Kasumi-1 (cell line): ENCODE measurements at places on chromosomes 7 and 10.

GRCh38 chr7:45716380-45717203 lies 142.4 kb downstream of the ADCY1 start:
- DNase-seq, result no peak

DNA sequence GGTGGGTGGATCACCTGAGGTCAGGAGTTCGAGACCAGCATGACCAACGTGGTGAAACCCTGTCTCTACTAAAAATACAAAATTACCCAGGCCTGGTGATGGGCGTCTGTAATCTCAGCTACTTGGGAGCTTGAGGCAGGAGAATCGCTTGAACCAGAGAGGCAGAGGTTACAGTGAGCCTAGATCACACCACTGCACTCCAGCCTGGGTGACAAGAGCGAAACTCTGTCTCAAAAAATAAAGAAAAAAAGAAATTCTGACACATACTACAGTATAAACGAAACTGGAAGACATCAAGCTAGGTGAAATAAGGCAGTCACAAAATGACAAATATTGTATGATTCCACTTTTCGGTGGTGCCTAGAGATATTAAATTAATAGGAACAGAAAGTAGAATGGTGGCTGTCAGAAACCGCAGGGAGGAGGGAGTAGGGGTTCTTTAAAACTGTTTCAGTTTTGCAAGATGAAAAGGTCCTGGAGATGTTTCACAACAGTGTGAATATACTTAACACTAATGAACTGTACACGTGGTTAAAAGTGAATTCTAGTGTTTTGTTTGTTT lies 23.2 kb downstream of the PILRA start:
- no peak for DNase-seq

- no peak for DNase-seq
Observed at GRCh38 chr7:121079425-121080169, 91.1 kb downstream of the CPED1 start.

GRCh38 chr7:77538281-77539212 lies 1.5 kb downstream of the PTPN12 start:
- peak; percentile 61 for DNase-seq

- no peak for DNase-seq
Observed at GRCh38 chr7:64101943-64102655, 56.9 kb downstream of the ZNF727 start.

DNA sequence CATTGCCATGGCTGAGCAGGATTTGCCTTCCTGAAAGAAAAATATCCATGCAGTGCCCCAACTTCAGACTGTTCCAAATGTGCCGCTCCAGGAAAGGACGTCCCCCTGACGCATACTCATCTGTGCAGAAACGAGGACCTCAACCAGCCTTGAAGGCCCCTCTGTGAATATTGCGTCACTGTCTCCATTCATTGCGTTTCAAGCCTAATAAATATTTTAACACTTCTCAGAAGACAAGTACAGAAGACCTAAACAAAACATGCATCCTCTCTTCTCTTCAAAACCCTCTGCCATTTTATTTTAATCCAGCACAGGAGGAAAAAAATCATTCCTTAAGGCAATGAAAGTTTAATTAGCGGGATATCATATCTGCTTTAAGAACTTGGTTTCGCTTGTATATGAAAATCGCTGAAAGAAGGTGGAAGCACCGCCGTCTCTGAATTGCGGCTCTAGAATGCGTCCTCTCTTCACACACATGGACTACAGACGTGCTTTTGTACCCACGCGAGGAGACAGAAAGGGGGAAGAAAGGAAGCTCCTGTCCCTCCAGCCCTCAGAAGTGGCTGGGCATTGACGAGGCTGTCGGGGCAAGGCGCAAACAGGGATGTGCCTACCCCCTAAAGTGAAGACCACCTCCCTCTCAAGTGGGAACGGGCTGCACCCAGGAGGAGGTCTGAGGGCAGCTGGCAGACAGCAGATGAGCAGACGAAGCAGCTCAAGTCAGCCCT lies 36.8 kb downstream of the RGS10 start:
- DNase-seq, result no peak

- no peak for DNase-seq
Observed at GRCh38 chr7:99092064-99092720, 51.7 kb downstream of the SMURF1 start.

DNA sequence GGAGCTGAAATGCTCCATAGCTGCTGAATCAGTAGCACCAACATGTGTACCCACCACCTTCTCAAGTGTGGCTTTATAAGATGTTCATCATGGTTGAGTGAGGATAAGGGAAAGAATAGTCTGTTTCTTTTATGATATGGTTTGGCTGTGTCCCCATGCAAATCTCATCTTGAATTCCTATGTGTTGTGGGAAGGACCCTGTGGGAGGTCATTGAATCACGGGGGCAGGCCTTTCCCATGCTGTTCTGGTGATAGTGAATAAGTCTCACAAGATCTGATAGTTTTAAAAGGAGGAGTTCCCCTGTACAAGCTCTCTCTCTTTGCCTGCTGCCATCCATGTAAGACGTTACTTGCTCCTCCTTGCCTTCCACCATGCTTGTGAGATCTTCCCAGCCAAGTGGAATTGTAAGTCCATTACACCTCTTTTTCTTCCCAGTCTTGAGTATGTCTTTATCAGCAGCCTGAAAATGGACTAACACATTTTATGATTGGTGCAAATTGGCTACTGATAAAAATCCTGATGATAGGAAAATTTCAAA lies 799.9 kb downstream of the TNS3 start:
- no peak for DNase-seq

- DNase-seq, result no peak
Observed at GRCh38 chr10:131946880-131947279, 34.8 kb downstream of the BNIP3 start.

GRCh38 chr10:88138319-88138848 lies 275.0 kb downstream of the PTEN start:
- DNase-seq, result no peak

GRCh38 chr10:105993609-105994008 lies 1170.9 kb downstream of the SORCS1 start:
- DNase-seq, result no peak

GRCh38 chr7:151007469-151007898 lies 16.7 kb downstream of the NOS3 start:
- no peak for DNase-seq

GRCh38 chr10:36534471-36535002 lies 590.9 kb upstream of the ANKRD30A start:
- DNase-seq, result peak; percentile 99

DNA sequence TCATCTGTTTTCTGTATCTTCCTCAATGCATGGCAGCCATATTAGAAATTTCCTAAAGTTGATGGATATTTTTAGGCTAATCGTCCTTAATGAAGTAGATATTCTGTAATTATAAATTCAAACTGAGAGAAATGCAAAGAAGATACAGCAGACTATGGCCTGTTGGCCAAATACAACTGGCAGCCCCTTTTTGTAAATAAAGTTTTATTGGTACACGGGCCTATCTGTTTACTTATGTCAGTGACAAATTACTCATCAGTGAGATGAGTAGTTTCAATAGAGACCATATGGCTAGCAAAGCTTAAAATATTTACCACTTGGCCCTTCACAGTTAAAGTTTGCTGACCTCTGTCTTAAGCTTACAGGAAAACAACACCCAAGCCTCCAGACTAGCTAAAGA lies 112.3 kb downstream of the HTR7 start:
- no peak for DNase-seq

DNA sequence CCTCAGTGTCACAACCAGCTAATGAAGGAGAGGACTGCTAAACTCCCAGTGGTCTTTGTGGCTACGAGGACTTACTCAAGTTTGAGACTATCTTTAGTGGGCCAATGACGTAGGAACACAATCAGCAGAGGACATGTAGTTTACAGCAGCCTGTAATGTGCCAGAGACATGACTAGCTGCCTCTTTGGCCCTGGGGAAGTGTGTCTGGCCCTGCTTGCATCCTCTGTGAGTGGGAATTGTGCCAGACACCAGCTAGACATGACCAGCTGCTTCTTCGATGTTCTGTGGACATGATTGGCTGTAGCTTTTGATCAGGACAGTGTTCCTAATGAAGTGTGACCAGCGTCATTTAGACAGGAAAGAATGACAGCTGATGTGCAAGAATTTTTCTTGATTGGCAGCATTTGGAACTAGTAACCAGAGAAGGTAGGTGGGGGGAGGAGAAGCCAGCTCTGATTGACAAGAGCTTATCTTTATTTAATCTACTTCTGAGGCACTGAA lies 141.7 kb downstream of the AUTS2 start:
- DNase-seq, result no peak

GRCh38 chr10:51675088-51675487 lies 24.3 kb downstream of the CSTF2T start:
- no peak for DNase-seq

DNA sequence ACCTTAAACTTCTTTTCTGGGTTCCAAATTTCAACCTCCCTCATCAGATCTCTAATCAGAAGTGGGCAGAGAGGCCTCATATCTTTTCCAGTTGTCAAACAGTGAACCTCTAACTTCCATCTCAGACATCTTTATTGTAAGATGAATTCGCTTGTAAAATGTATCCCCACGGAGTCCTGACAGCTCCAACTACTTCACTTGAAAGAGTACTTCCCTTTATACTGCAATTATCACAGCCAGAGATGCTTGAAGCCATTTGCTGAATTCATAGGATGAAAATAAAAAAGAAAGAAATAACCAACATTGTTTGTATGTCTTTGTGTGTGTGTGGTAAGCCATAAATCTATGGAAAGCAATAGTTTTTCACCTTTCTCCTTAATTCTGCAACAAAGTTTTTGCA lies 175.2 kb downstream of the GRM3 start:
- DNase-seq, result no peak

DNA sequence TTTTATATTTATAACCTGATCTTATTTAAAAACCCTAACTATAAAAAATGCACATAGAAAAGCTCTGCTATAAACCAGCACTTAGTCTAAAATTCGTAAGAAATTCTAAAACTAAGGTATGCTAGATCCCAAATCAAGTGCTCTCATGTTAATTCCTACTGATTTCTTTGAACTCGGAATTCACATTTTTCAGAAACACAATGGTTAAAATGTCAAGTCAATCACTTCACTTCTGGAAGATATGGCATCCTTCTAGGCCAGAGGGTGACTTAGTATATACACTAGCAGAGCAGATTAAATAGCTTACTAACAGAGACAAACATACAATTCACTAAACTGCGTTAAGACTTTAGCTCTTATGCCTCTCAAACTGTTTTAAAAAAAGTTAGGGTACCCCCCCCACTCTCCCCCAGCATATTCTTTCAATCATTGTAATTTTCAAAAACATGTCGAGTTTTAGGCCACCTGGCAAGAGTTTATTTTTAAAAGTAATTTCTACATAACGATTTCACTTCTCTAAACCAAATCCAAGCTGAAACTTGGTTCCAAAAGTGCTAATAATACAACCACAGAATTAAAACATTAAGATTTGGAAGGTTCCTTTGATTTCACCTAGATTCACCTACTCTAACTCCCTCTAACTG lies 129.4 kb downstream of the NRBF2 start:
- no peak for DNase-seq

- peak; percentile 74 for DNase-seq
Observed at GRCh38 chr7:117127585-117128168, 174.4 kb downstream of the ST7 start.

GRCh38 chr7:127858091-127858914 lies 172.9 kb downstream of the LRRC4 start:
- DNase-seq, result no peak

DNA sequence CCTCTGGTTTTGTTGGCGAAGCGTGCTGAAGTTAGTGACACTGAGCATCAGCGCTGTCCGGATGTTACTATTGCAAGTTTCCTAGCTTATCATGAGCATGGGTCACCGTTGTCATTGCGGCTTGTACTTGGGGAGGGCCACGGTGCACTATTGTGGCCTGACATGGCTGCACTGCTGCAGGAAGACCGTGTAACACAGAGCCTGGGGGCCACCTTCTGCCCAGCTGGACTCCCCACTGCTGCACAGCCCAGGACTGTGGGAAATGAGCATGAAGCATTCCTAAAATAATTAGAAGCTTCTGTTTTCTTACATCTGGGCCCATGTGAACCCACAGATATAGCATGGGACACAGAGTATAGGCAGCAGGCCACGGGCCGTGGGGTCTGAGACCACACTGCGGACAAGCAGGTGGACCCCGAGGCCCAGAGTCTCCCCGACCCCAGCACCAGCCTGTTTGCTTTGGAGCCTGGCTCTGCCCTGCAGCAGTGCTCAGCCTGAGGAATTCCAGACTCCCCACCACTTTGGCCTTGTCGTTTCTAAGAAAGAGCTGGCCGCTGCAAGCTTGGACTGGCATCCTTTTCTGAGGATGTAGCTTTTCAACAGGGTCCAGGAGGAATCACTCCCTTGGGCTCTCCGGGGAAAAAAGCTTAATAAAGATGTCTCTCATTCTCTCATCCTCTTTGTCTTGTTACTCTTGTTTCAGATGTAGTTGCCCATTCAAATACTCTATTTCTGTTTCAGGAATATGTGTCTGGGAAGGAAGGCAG lies 179.2 kb downstream of the CCDC3 start:
- no peak for DNase-seq

DNA sequence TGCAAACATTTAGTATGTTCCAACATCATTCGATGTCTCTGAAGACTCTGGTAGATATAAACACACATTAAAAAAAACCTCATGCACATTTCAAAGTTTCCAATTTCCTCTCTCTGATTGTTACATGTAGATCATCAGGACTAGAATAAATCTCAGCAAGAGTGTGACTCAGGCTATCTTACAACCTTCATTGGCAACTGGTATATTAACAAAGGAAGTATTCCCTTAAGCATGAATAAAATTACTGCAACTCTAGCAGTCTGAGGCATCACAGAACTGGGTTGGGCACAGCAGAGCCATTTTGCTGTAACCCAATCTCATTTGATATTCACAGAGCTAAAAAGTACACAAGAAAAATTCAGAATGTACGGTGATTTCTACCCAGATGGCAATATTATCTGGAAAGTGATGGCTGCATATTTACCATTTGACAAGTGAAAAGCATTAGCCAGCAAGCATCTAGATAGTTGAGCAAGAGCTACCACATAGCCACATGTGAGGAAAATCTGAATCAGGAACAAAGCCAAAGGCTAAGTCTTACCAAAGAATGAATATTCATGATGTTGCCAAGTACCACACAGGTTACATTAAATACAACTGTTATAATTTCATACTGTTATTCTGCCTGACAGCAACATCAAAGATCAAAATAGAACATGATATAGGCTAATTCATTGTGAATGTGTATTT lies 232.2 kb downstream of the CRPPA start:
- no peak for DNase-seq

GRCh38 chr10:20954519-20954918 lies 57.4 kb upstream of the NEBL start:
- no peak for DNase-seq

- no peak for DNase-seq
Observed at GRCh38 chr10:114334301-114334700, 70.0 kb downstream of the AFAP1L2 start.

GRCh38 chr7:101173752-101174244 lies 6.3 kb downstream of the NAT16 start:
- no peak for DNase-seq

GRCh38 chr10:32790483-32790882 lies 167.5 kb downstream of the ITGB1 start:
- DNase-seq, result no peak

DNA sequence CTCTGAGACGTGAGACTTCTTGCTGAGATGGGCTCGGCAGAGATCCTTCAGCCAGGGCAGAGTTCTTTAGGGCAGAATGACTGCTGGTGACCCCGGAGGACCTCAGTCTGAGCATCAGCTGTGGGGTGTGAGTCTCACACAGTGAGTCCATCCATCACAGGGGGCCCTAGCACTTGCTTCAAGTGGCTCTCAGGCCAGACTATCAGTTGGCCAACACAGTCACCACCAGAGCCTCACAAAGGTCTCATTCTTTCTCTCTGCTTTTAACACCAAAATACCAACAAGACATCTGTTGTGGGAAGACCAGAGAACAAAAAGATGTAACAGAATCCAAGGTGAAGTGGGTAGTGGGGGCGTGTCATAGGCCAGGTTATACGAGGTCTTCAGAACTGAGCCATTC lies 345.6 kb upstream of the NRP1 start:
- no peak for DNase-seq

- DNase-seq, result no peak
Observed at GRCh38 chr10:102438374-102438773, 6.0 kb upstream of the CUEDC2 start.
